CD4-positive, alpha-beta T cell (primary cell): ENCODE measurements at places on chromosomes 3 and 15. TPM values are rescaled to one million over a fixed set of nuclear protein-coding genes. Genes with fewer than 3 reads are reported as not detected.

DNA sequence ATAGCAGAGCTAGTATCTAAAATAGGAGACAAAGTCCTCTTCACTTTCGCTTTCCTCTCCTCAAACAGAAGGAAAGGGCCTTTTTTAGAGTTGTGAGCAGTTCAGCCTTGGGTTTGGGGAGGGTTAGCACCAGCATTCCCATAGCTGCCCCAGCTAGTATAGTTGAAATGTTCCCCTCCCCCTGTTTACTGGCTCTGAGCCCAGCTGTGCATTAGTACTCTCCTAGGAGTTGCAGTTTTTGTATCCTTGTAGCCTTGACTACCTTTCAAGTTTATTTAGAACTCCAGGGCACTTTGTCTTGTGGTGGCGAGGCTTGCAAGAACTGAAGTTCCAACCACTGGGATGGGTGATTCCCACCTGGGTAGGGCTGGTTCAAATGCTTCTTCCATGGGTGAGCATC, 245.1 kb upstream of the NAALADL2 start:
- H3K4me3 ChIP-seq: no peak overlapping the region
- no peaks in the 10 kb centered on the region for H3K27me3 ChIP-seq
- H3K27ac ChIP-seq: no peak overlapping the region
- H3K4me1 ChIP-seq: no peaks in the 10 kb centered on the region
- no peak for DNase-seq

- peaks cover 8% of the 10 kb centered on the region for H3K27me3 ChIP-seq
- H3K36me3 ChIP-seq: no peaks in the 10 kb centered on the region
- DNase-seq: no peak
Observed at GRCh38 chr3:193841581-193841980, 248.6 kb downstream of the OPA1 start.

GRCh38 chr15:74277242-74277810, 41.2 kb downstream of the CCDC33 start:
- H3K4me3 ChIP-seq: no peak overlapping the region
- H3K27ac ChIP-seq: no peak overlapping the region
- H3K4me1 ChIP-seq: no peaks in the 10 kb centered on the region
- DNase-seq: no peak
- peaks cover 2% of the 10 kb centered on the region for H3K27me3 ChIP-seq

- no peak overlapping the region for H3K27ac ChIP-seq
- peaks cover 34% of the 10 kb centered on the region for H3K4me1 ChIP-seq
- H3K4me3 ChIP-seq: no peak overlapping the region
- no peaks in the 10 kb centered on the region for H3K27me3 ChIP-seq
Observed at GRCh38 chr3:107973152-107973551, 117.7 kb downstream of the CD47 start.

- H3K27me3 ChIP-seq: no peaks in the 10 kb centered on the region
- no peak overlapping the region for H3K27ac ChIP-seq
- no peak for DNase-seq
- H3K4me3 ChIP-seq: no peak overlapping the region
Observed at GRCh38 chr3:81033185-81033584, 728.3 kb downstream of the GBE1 start.

- H3K27ac ChIP-seq: no peak overlapping the region
- H3K4me1 ChIP-seq: no peaks in the 10 kb centered on the region
- no peak for DNase-seq
Observed at GRCh38 chr3:14744556-14744955, 69.6 kb downstream of the C3orf20 start.

GRCh38 chr3:120258009-120258408, 27.0 kb downstream of the GPR156 start:
- H3K27ac ChIP-seq: no peak overlapping the region
- no peak for DNase-seq

GRCh38 chr3:29773481-29773880, 492.6 kb downstream of the RBMS3 start:
- H3K4me1 ChIP-seq: no peaks in the 10 kb centered on the region
- H3K27me3 ChIP-seq: no peaks in the 10 kb centered on the region
- no peak for DNase-seq

DNA sequence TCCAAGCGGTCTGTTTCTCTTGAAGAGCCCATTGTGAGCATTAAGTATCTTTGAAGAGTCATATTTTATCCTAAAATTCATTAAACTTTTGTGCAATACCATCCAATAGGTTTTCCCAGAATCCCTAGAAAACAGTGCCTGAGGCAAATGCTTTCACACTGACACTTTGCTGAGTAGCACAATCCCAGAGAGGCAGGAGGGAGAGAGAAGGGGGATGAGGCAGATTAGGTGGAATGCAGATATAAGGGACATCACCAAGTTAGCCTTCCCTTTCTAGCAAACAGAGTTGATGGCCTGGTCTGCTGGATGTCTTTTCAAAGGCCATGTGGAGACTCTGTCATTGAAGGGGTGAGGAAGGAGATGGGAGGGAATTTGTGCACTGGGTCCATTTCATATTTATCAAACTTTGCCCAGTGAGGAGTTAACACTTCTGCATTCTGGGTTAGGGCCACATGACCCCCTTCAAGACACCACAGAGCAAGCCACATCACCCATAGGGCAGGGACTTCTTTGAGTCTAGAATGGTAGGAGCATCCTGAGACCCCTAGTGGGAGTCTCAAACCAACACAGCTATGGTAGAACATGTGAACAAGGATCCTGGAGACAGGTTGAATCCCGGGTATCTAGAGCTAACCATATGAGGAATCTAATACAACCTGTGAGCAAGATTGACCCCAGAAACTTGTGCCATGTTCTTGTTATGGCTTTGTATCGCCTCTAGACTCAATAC, 32.0 kb upstream of the SEMA6D start:
- no peaks in the 10 kb centered on the region for H3K4me1 ChIP-seq
- no peak overlapping the region for H3K27ac ChIP-seq
- DNase-seq: no peak
- no peaks in the 10 kb centered on the region for H3K27me3 ChIP-seq

GRCh38 chr3:100395679-100396431, 5.0 kb downstream of the TOMM70 start:
- H3K4me3 ChIP-seq: no peak overlapping the region
- H3K27me3 ChIP-seq: no peaks in the 10 kb centered on the region
- peaks cover 4% of the 10 kb centered on the region for H3K36me3 ChIP-seq

DNA sequence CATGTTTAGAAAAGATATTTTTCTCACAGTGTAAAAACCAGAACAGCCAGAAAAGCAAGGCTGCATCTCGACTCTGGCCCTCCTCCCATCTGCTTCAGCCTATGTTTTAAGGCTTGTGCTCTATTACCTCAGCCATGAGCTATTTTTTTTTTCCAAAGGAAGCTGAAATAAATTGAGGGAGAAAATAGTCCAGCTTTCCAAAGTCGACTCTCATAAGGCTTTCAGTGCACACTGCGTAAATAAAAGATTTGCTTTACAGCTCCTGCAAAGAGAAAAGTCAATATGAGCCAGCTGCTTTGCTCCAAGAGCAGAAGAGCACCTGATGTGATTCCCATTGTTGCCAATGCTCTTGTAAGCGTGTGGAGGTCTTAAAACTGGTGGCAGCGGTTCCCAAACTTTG, 26.7 kb downstream of the SCG3 start:
- no peaks in the 10 kb centered on the region for H3K4me1 ChIP-seq
- no peaks in the 10 kb centered on the region for H3K36me3 ChIP-seq
- no peak overlapping the region for H3K27ac ChIP-seq
- no peaks in the 10 kb centered on the region for H3K27me3 ChIP-seq
- H3K4me3 ChIP-seq: no peak overlapping the region
- DNase-seq: no peak

DNA sequence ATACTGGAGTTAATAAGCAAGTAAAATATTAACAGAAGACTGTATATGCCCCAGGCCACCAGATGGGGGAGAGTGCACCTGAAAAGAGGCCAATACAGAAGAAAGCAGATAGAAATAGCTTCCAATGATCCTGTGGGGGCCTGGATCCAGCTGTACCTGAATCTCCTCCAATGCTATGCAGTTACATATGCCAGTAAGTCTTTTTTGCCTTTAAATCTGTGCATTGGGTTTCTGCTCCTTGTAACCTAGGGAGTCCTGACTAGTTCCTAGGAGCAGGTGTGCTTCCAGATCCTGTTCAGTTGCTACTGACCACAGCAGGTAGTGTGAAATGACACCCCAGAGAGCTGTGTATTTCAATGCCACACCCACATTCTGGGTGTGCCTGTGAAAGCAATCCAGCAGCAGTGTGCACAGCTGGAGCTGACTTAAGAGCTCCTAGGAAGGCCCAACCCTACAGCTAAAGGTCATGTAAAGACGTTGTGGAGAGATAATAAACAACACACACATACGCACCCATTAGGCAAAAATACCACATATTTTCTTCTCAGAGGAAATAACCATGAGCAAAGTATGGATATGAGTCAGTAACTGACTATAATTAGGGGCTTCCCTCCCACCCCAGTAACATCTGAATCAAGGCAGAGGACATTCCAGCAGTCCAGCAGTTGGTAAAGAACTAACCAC, 62.2 kb upstream of the AKAP13 start:
- peaks cover 29% of the 10 kb centered on the region for H3K4me1 ChIP-seq
- no peaks in the 10 kb centered on the region for H3K36me3 ChIP-seq
- no peaks in the 10 kb centered on the region for H3K27me3 ChIP-seq
- DNase-seq: no peak

DNA sequence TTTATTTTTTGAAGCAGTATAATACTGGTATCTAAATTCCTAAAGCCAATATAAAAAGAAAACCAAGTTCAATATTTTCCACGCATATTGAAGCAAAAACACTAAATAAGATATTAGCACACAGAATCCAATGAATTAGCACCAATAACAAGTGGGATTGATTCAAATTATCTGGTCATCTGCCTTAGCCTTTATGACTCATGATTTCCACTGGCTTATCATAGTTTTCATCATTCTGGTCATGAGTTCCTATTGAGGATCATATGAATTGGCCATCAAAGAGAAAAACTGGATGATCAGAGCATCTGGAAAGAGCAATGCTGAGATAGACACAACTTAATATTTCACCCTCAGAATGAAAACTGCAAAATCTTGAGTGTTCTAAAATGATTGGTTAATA, 809.9 kb downstream of the MCTP2 start:
- H3K4me1 ChIP-seq: no peaks in the 10 kb centered on the region
- no peak for DNase-seq
- H3K36me3 ChIP-seq: no peaks in the 10 kb centered on the region
- H3K4me3 ChIP-seq: no peak overlapping the region
- no peak overlapping the region for H3K27ac ChIP-seq

DNA sequence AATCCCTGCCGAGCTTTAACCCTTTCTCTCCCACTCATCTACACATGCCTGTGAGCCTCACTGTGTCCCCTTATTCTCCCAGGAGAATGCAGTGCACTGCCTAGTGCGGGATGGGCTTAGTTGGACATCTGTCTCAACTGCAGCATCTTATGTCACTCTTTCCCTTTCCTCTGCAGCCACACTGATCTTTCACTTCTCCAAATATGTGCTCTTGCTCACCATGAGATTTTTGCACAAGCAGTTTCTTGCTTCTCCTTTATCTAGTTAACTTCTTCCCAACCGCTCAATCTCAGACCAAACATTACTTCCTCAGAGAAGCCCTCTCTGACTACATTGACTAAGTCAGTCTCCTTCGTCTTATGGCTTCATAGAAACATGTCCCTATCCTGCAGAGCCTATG, 292.3 kb downstream of the KBTBD8 start:
- no peak overlapping the region for H3K27ac ChIP-seq
- no peak overlapping the region for H3K4me3 ChIP-seq
- H3K27me3 ChIP-seq: no peaks in the 10 kb centered on the region
- no peaks in the 10 kb centered on the region for H3K36me3 ChIP-seq
- H3K4me1 ChIP-seq: no peaks in the 10 kb centered on the region

GRCh38 chr3:197800379-197800778, 9.3 kb downstream of the LRCH3 start:
- DNase-seq: no peak
- no peak overlapping the region for H3K4me3 ChIP-seq
- no peaks in the 10 kb centered on the region for H3K36me3 ChIP-seq

GRCh38 chr3:37963635-37964034, 27.0 kb upstream of the VILL start:
- no peak for DNase-seq
- H3K27ac ChIP-seq: no peak overlapping the region
- peaks cover 4% of the 10 kb centered on the region for H3K4me1 ChIP-seq
- H3K4me3 ChIP-seq: no peak overlapping the region

DNA sequence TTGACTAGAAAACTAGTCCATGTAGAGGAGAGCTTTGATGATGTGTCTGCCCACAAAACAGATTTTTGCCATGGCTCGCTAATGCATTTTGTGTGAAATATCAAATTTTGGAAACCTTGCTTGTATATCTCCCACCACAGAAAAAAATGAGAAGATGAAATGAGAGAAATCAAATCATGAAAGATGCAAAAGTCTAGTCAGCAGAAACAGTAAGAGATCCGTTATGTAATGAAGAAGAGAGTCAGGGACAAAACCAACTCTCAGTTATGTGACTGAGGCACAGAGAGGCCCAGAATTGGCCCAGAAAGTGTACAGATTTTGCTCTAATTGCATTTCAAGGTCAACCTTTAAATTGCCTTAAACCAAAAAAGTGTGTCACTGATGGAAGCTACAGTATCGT, 107.0 kb downstream of the FILIP1L start:
- H3K36me3 ChIP-seq: no peaks in the 10 kb centered on the region
- H3K4me1 ChIP-seq: no peaks in the 10 kb centered on the region
- H3K4me3 ChIP-seq: no peak overlapping the region
- DNase-seq: no peak
- no peak overlapping the region for H3K27ac ChIP-seq
- H3K27me3 ChIP-seq: no peaks in the 10 kb centered on the region

- H3K4me3 ChIP-seq: no peak overlapping the region
- peaks cover 4% of the 10 kb centered on the region for H3K27me3 ChIP-seq
- H3K4me1 ChIP-seq: no peaks in the 10 kb centered on the region
- H3K27ac ChIP-seq: no peak overlapping the region
- H3K36me3 ChIP-seq: no peaks in the 10 kb centered on the region
Observed at GRCh38 chr15:88932271-88932874, 19.2 kb upstream of the MFGE8 start.

DNA sequence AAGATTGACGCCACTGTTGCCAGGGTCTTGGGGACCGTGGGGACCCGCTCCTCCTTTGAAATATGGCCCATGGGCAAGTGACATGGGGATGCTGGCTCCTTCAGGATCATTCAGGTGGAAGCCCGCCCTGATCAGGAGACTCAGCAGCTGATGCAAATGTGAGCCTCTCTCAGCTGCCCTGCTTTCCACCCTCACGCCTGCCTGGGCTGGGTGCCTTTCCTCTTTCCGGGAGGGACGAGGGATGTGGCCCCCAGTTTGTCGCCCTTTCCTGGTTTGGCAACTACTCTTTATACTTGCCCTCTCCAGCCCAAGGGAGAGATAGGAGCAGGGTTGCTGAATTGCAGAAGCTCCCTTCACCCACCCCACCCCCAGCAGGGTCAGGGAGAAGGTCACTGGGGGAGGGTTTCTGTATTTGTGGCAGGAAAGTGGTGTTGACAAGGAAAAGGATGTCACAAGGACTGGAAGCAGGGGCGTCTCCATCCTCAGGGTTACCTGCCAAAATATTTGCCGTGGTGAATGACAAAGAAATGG, 21.8 kb downstream of the DNASE1L3 start:
- H3K4me3 ChIP-seq: no peak overlapping the region
- peaks cover 5% of the 10 kb centered on the region for H3K4me1 ChIP-seq
- H3K27ac ChIP-seq: no peak overlapping the region
- H3K27me3 ChIP-seq: no peaks in the 10 kb centered on the region

GRCh38 chr15:83430441-83430840, 16.7 kb upstream of the SH3GL3 start:
- H3K27ac ChIP-seq: no peak overlapping the region
- H3K4me3 ChIP-seq: no peak overlapping the region
- H3K36me3 ChIP-seq: no peaks in the 10 kb centered on the region
- H3K4me1 ChIP-seq: no peaks in the 10 kb centered on the region

The PPARG gene
- total RNA-seq: 0.75 TPM

The DUOXA1 gene
- total RNA-seq: 0.44 TPM

The TRIM42 gene
- not detected for total RNA-seq

The FHIT gene
- total RNA-seq: 90.6 TPM

The DGKG gene
- total RNA-seq: not detected

The TMIE gene
- total RNA-seq: 0.92 TPM
